ENCODE measurements at places on chromosomes 5 and 9.

DNA sequence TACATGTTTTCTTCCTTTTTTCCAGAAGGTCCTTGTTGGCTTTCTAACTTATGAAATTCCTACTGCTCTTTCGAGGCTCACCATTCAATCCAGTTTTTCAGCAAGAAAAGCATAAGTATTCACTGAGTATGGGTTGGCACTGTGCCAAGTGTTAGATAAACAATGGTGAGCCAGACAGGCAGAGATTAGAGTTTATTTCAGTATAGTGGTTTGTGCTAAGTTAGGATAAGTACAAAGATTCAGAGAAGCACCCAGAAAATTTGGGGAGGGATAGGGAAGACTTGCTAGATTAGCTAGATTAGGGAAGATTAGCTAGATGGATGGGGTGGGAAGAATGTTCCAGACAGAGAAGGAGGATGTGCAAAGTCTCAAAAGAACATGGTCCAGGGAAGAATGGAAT is 122.9 kb downstream of the OXCT1 start:
- DNase-seq = no peak

DNA sequence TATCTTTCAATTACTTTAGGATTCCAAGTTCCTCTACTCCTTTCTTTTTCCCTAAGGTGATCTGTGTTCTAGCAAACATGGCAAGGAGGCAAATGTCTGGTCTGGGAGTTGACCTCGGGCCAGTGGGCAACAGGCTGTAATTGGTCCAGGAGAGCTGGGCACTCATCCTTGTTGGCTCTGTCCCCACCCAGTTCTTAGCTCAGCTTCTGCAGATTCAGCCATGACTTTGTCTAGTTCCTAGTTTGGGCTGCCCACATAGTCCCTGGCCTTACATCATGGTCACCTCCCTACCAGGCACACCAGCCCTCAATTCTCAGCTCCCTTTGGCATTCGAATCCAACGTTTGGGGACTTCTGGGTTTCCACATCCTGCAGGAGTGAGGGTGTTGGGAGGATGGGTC is 92.1 kb upstream of the DAP start:
- DNase-seq = no peak

GRCh38 chr5:170532935-170533334 is 29.1 kb downstream of the KCNIP1 start:
- DNase-seq = no peak

DNA sequence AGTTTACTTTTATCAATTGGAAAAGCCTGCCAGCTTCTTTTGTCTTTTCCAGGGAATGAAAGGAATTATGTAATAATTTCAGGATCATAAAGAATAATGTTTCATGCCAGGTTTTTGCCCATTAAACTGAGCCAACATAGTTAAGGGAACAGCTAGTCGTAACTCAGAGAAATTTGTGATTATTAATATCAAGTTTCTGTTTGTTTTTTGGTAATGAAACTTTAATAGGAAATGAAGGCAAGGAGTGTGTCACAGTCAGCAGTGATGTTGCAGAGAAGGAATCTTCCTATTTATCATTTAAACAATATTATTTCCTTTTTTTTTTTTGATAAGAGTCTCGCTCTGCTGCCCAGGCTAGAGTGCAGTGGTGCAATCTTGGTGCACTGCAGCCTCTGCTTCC is 10.7 kb downstream of the NFIL3 start:
- DNase-seq = no peak

DNA sequence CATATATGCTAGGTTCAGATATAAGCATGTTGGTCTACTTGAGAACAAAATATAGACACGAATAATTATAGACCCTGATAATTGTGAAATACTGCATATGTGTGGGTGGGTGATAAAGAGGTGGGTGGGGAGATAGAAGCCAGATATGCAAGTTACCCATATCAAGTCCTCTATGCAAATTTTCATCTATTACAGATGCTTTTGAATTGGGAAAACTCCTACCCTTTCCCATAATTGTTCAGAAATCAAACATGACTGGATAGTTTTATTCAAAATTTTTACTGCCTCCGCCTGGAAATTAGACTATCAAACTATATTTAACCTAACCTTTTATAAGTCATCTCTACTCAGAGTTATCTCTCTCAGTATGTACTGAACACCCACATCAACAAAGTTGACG is 157.5 kb downstream of the MEF2C start:
- no peak for DNase-seq

DNA sequence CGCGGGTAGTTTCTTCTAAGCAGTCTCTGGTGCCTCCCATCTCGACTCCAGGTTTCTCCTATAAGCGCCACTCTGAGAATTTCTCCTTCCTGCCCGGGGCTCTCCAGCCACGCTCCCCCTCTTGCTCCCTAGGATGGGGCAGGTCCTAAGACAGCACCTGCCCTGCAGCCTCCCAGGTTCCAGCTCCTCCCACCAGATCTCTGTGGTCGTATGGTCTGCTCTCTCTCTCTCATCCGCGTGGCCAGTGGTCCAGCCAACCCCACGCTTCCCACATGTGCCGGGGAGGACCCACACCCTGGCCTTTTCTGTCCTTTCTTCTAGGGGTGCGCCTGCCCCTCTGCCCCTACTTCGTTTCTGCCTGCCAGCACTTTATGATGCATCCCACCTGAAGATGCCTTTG is 40.5 kb downstream of the MVB12B start:
- no peak for DNase-seq

- no peak for DNase-seq
These were observed 340.8 kb downstream of the HCN1 start for GRCh38 chr5:45355189-45355992.

DNA sequence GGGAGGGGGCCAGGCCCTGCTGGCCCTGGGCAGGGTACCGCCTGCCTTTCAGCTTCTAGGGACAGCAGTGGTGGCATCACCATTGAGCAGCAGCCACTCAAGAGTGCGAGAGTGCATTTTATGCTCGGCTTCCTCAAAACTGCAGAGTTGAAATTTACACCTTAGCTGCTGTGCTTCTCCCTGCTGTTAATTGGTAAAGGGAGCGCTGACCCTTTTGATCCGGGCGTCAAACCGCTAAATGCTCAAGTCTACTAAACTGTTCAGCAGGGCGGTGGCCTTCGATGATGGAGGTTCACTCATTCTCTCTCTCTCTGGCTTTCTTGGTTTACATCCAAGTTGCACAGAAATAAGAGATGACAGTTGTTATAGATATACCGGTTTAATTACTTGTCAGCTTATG is 368.6 kb upstream of the IRX2 start:
- DNase-seq = no peak

GRCh38 chr5:8683496-8683895 is 814.5 kb downstream of the MTRR start:
- DNase-seq = peak; percentile 90

DNA sequence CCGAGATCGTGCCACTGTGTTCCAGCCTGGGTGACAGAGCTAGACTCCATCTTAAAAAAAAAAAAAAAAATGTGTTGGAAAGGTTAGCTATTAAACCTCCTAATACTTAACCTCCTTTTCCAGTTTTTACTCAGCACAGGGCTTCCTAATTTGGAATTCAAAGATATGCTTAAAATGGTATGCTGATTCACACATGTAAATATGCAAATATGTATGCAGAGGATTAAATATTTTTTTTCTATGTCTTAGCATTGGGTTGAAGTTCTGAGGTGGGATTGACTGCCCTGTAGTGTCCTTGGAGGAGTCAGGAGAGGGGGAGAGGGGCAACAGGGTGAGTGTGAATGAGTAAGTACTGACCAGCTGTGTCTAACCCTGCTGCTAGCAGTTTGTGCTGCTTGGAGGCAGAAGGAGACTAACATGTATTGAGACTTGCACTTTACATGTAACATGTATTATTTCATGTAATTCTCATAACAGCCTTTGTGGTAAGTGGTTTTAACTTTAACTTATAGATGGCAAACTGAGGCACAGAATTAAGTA is 63.2 kb downstream of the SLC44A1 start:
- no peak for DNase-seq

GRCh38 chr9:135167849-135168655 is 80.6 kb downstream of the OLFM1 start:
- no peak for DNase-seq

GRCh38 chr5:40396317-40396716 is 283.4 kb upstream of the PTGER4 start:
- no peak for DNase-seq

DNA sequence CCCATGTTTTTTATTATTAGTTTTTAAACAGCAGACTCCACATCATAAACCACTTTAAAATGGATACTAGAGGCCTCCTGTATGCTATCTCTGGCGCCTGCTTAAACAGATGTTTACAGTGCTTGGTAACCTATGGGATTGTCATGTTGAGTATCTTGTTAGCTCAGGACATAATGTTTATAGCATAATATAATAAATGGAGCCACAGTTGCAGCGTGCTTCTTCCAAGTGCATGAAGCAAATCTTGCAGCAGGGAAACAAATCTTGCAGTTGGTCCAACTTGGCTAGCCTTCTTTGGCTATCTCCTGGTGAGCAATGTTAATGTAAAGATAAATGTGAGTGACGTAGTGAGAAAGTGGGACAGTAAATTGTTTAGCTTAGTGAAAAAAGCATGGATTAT is 2.8 kb downstream of the GHR start:
- DNase-seq = no peak

- DNase-seq = no peak
These were observed 43.0 kb downstream of the NUDT12 start for GRCh38 chr5:103519550-103519949.

- no peak for DNase-seq
These were observed 139.6 kb downstream of the GLIS3 start for GRCh38 chr9:4160249-4160648.

DNA sequence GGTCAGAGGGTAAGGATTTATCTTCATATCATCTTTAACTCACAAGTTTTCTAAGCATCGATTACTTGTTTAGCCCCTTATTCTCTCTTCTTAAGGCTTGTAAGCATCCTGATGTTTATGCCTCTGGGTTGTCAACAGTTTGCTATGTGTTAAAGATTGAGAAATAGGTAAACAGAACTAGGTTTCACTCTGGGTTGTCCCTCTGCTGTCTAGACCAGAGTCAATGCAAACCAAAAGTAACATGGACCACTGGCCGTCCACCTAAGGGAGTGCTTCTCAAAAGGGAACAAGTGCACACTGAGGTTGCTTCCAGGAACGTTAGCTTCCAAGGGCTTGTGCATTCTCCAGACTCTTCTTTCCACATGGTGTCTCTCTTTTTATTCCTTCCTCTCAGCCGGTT is 39.9 kb upstream of the HAPLN1 start:
- no peak for DNase-seq

DNA sequence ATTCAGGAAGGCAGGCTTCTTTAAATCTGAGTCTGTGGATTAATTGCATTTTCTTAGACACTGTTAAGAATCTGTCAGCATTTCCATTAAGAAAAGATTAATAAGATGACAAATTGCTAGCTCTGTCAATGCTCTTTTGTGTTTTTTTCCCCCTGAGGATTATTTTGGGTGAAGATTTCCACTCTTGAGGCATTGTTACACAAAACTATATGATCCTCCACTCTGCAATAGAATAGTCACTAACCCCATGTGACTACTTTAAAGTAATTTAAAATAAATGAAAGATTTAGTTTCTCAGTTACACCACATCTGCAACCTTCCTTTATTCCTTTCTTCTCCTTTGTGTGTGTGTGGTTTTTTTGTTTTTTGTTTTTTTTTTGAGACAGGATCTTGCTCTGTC is 82.0 kb downstream of the ACER2 start:
- no peak for DNase-seq

GRCh38 chr5:139635606-139636206 is 12.4 kb upstream of the CXXC5 start:
- peak; percentile 70 for DNase-seq

DNA sequence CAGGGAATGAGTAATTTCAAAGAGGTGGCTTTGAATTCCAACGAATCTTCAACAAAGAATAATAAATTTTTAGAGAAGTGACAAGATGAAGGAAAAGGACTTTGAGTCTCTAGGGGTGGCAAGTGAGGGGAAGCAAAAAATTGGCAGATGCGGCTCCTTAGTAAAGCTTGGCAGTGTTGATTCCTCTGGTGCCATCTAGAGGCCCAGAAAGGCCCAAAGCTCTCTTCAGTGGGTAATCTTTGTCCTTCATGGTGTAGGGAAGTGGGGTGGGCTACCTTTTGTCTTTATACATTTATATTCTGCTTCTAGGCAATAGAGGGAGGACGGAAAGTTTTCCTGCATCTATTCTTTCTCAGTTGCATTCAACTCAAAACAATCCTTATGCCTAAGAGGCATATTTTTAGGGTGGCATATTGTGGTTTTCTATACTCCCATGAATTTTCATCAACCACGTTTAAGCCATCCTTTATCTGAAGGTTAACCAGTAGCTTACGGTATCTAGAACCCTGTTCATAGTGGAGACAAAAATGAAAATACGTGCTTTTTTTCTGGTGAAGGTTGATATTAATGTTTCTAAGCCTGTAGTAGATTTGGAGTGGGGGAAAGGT is 17.5 kb upstream of the ROPN1L start:
- DNase-seq = peak; percentile 70

- DNase-seq = no peak
These were observed 20.8 kb downstream of the GBGT1 start for GRCh38 chr9:133142684-133143622.

DNA sequence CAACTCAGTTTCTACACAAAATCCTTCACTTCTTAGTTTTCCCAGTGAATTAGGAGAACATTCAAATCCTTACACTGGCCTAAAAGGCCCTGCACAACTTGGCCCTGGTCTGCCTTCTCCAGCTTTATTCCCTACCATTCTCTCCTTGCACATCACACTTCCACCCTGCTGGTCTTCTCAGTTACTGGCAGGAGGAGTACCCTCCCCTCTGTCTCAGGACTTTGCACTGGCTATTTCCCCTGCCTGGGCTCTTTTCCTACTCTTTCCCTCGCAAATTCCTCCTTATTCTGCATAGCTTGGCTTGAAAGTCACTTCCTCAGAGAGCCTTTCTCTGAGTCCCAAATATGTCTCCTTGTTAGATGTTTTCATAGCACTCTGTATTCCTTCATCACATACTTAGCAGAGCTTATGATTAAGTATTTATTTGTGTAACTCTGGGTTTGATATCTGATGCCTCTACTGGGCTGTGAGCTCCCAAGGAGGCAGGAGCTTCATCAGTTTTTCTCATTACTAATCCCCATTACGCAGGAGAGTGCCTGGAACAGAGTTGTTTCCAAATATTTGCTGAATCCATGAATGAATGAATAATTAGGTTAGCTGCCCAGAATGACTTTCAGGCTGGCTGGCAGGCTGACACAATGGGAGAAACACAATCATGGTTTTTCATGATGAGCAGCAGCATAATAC is 159.8 kb upstream of the KLF9 start:
- no peak for DNase-seq

GRCh38 chr5:177368869-177369644 is 11.3 kb downstream of the RGS14 start:
- DNase-seq = no peak
